Subcutaneous adipose tissue (tissue), 4 donors: ENCODE measurements at places on chromosomes 2 and 18. TPM values are rescaled to one million over a fixed set of nuclear protein-coding genes. Genes with fewer than 3 reads are reported as not detected.

TUBA4B gene
- not detected for total RNA-seq

ERBB4 gene
- 1.5 TPM for total RNA-seq

MC4R gene
- total RNA-seq: not detected

DQX1 gene
- not detected for total RNA-seq

NPAS2 gene
- 131 TPM for total RNA-seq

GAREM2 gene
- 1.4 TPM for total RNA-seq

SLC25A12 gene
- total RNA-seq: 24.0 TPM

CCDC150 gene
- 2.3 TPM for total RNA-seq

AMER3 gene
- not detected for total RNA-seq

ANKRD62 gene
- total RNA-seq: not detected

MAP3K19 gene
- not detected for total RNA-seq
